ENCODE measurements at places on chromosomes 16 and 17. TPM values are rescaled to one million over a fixed set of nuclear protein-coding genes. Genes with fewer than 3 reads are reported as not detected.

CNTD1 gene
- 0.26 TPM for polyA plus RNA-seq

TEX19 gene
- 0.10 TPM for polyA plus RNA-seq

ZG16B gene
- 0.47 TPM for polyA plus RNA-seq

GRCh38 chr17:55063885-55064874 is 95.6 kb downstream of the STXBP4 start:
- H3K4me1 ChIP-seq: peaks cover 9% of the 10 kb centered on the region
- no peak overlapping the region for H3K4me3 ChIP-seq
- no peaks in the 10 kb centered on the region for H3K27me3 ChIP-seq
- DNase-seq: no peak
- no peak overlapping the region for H3K27ac ChIP-seq

DNA sequence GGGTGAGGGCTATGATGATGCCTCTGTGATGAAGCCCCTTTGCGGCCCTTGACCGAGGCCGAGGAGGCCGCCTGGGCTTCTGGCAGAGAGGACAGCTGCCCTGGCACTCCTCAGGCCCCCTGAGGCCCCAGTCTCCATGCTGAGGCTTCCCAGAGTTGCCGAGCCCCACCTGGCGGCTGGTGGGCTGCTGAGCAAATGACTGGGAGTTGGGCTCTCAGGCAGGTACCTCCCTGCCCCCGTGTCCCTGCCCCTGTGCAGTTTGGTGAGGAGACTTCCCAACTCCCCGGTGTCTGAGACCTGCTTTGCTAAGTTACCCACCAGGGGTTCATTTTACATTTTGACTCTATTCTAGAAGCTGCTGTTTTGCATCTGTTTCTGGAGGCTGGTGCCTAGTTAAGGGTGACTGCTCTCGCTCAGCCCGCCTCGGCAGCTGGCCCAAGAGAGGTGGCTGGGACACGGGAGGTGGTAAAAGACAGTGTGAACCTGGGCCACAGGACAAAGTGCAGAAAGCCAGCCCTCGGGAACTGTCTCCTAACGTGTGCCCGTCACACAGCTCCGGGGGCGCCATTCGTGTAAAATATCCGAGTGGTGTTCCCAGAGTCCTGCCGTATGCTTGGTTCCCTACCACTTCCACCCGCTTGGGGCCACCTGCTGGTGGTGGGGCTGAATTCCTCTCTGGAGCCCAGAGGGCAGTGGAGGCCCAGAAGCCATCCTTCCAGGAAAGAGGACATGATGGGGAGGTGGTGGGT is 134.5 kb downstream of the RAB11FIP4 start:
- no peaks in the 10 kb centered on the region for H3K36me3 ChIP-seq
- no peak overlapping the region for H3K27ac ChIP-seq
- no peaks in the 10 kb centered on the region for H3K27me3 ChIP-seq
- H3K4me1 ChIP-seq: 0 out of 2 replicates have a peak, but pooled peaks cover 12% of the 10 kb centered on the region

DNA sequence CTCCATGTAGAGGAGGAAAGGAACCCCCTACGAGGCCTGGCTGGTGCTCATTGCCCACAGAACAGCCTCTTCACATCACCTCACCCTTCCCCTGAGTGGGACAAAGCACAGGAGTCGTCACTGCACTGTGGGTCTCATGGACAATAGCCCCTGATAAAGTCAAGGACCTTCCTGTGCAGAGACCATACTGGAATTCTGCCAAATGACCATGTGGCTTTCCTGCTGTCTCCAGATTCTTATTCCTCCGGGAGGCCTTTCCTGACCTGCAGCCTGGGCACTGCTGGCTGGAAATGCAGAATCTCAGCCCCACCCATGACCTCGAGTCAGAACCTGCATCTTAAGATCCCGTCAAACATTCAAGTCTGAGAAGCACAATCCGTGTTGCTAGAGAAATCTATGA is 60.5 kb upstream of the ERN1 start:
- DNase-seq: peak; percentile 75
- no peak overlapping the region for H3K27ac ChIP-seq
- peaks cover 34% of the 10 kb centered on the region for H3K4me1 ChIP-seq
- H3K27me3 ChIP-seq: no peaks in the 10 kb centered on the region
- H3K36me3 ChIP-seq: peaks cover 49% of the 10 kb centered on the region

GRCh38 chr16:17408955-17409441 is 61.8 kb downstream of the XYLT1 start:
- peaks cover 4% of the 10 kb centered on the region for H3K4me1 ChIP-seq
- no peaks in the 10 kb centered on the region for H3K36me3 ChIP-seq
- H3K27me3 ChIP-seq: no peaks in the 10 kb centered on the region
- DNase-seq: no peak

DNA sequence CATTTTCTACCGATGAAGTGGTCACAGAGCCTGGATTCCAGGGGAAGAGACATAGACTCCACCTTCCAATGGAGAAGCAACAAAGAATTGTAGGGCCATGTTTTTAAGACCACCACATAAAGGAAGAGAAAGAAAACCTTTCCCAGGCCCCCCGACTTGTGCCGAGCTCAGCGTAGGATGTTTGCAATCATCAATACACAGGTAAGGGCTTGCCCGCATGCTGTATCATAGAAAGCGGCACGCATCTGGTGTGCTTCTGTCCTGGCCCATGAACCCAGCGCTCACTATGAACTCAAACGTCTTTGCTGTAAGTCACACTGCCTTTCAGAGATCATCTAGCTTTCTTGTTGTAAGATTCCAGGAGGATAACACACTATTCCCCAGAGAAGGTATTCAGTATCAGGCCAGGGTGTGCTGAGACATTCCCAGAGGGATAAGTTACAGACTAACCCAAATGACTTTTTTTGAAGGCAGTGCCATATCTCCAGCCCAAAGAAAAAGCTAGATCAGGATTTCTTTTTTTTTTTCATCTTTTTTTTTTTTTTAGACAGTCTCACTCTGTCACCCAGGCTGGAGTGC is 79.5 kb upstream of the RPL38 start:
- H3K27ac ChIP-seq: no peak overlapping the region
- no peak overlapping the region for H3K4me3 ChIP-seq
- no peaks in the 10 kb centered on the region for H3K36me3 ChIP-seq
- H3K4me1 ChIP-seq: no peaks in the 10 kb centered on the region
- H3K27me3 ChIP-seq: no peaks in the 10 kb centered on the region

OSBPL7 gene
- polyA plus RNA-seq: 24.7 TPM

DNA sequence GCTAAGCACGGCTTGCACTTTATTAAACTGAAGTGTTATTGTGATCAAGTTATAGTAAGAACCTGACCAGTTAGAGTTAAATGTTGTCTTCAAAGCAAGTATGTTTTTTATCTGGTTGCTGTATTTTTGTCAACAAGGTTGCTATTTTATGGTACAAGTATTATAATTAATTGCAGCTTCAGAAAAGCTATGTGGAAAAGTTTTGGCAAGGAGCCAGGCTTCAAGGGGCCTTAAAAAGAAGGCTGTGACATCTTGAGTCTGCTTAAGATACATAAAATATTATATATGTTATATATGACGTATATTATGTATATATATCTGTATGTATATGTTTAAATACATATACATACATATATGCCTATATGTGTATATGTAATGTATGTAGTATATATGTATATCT is 1461.2 kb upstream of the CDH8 start:
- H3K36me3 ChIP-seq: no peaks in the 10 kb centered on the region
- no peak overlapping the region for H3K27ac ChIP-seq
- no peak overlapping the region for H3K4me3 ChIP-seq
- H3K4me1 ChIP-seq: no peaks in the 10 kb centered on the region

ADAD2 gene
- not detected for polyA plus RNA-seq

- no peak for DNase-seq
- H3K4me3 ChIP-seq: no peak overlapping the region
Measured at GRCh38 chr16:79500286-79500685, 100.3 kb downstream of the MAF start.

B4GALNT2 gene
- not detected for polyA plus RNA-seq

DNA sequence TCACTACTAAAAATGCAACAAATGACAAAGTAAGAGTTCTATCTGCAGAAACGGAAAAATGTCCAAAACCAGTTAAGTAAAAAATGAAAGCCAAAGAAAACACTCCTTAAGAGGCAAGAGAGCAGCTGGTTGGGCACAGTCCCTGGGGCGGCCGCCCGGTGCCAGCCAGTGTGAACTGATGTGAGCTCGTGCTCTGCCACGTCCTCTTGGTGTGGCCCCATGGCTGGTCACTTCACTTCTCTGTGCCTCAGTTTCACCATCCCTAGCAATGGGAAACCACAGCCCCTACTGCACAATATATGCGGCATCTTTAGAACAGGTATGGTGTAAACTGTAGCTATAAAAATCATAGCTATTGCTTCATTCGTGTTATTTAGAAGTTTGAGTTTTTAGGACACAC is 21.2 kb downstream of the USP36 start:
- no peaks in the 10 kb centered on the region for H3K27me3 ChIP-seq
- peaks cover 23% of the 10 kb centered on the region for H3K4me1 ChIP-seq
- H3K27ac ChIP-seq: peak overlapping the region; percentile 11
- no peak for DNase-seq

DNA sequence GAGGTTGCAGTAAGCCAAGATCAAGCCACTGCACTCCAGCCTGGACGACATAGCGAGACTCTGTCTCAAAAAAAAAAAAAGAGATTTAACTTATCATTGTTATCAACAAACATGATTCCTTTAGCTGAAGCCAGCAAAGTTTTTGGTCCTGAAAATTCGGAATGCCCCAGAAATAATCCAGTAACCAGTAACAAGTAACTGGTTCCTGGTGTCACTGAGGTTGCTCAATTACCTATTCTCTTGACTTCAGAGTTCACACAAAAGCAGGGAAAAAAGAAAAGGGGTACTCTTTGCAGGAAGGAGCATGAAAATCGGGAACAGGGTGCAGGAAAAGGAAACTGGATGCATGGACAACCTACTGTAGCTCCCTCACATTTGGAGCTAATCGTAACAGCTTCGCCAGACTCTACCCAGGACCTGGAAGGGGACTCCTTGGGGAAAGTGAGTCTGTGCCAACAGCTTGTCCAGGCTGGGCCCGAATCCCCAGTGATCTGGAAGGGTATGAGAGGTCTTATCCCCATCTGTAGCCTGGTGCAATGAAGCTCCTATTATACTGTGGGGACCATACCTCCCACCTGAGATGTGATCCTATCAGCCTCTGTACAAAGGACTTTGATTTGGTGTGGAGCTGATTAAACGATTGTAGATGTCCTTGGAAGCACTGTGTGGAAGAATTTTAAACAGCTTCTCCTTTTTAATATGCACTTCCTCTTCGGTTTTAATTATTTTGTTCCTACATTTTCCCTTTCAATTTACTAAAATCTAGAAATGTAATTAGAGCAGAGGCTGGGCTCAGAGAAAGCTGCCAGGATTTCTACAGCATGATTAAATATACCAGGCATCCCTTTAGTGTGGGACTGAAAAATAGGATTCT is 3.4 kb upstream of the SPOP start:
- no peak overlapping the region for H3K27ac ChIP-seq
- H3K4me3 ChIP-seq: no peak overlapping the region
- H3K4me1 ChIP-seq: peaks cover 8% of the 10 kb centered on the region
- no peaks in the 10 kb centered on the region for H3K27me3 ChIP-seq

MGAT5B gene
- polyA plus RNA-seq: 13.8 TPM

DNA sequence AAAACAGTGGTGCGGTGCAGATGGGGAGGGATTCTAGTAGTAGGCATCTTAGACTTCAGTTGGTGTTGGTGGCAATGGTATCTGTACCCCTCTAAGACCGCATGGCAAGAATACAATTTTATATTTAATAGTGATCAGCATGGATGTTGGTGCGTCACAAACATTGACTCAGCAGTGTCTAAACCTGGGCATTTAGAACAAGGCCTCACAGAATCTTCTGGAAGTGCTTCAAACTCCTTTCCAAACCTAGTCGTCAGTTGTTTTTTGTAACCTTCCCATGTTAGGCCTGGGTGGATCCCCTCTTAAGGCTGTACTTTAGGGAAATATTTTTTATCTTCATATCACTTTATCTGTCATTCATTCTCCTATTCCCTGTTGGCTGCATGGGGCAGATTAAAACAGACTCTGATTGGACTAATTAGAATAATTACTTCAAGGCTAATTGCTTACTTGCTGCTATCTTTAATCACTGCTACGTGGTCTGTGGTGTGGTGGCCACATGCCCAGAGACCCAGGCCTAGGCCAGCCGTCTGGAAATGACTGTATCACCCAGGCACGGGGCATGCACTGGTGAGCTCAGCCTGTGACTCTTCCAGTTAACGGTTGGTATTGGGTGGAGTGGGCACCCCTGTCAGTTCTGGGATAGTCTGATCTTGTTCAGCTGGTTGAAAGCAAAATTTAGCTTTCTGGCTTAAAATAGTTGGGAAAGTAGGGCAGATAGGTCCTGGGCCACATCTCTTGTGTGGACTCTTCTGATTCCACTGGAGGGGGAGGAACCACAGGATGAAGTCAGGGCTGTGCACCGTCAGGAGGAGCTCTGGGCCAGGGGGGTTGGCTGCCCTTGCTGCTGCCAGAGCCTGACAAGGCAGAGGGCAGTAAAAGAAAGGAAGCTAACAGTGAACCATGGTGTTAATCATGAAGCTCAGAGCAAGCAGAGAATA is 4.5 kb downstream of the ALKBH5 start:
- H3K27ac ChIP-seq: peak overlapping the region; percentile 98
- DNase-seq: peak; percentile 76
- no peaks in the 10 kb centered on the region for H3K27me3 ChIP-seq
- H3K36me3 ChIP-seq: peaks cover 11% of the 10 kb centered on the region
- H3K4me1 ChIP-seq: peaks cover 11% of the 10 kb centered on the region
- peak overlapping the region; percentile 84 for H3K4me3 ChIP-seq

PMP22 gene
- 63.0 TPM for polyA plus RNA-seq

DNA sequence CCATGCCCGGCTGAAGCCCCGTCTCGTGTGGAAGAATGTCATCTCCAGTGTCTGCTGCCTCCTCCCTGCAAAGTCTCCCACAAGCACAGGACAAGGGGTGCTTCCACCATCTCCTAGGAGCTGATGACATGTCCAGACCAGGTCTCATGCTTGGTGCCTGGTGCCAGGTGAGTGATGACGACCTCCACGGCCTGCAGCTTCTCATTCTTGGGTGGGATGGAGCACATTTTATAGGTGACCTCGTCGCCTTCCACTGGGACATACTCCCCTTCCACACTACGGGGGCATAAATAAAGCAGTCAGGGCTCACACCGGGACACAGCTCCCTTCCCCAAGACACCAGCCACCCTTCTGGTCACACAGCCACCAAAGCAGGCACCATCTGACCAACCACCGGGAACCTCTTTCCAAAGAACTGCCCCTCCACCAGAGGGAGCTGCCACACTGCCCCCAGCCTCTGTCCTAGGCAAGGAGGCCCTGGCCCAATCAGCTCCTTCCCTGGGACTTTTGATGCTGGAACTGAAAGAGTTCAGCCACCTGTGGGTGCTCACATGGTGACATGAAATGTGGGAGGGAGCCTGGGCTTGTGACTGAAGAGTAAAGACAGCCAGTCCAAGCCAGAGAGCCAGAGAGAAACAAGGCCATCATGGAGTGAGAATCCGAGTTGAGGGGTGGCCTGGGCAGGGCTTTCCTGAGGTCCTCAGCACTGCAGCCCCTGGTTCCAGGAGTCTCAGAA is 13.6 kb downstream of the CARHSP1 start:
- H3K36me3 ChIP-seq: peaks cover 32% of the 10 kb centered on the region
- peak; percentile 23 for DNase-seq
- no peak overlapping the region for H3K27ac ChIP-seq
- H3K4me1 ChIP-seq: peaks cover 2% of the 10 kb centered on the region
- H3K4me3 ChIP-seq: no peak overlapping the region

CD300E gene
- polyA plus RNA-seq: not detected

GRCh38 chr16:84717484-84717883 is 17.7 kb downstream of the USP10 start:
- 0 out of 2 replicates have a peak, but pooled peaks cover 2% of the 10 kb centered on the region for H3K36me3 ChIP-seq
- H3K4me1 ChIP-seq: peaks cover 13% of the 10 kb centered on the region
- no peak overlapping the region for H3K4me3 ChIP-seq
- DNase-seq: no peak
- no peaks in the 10 kb centered on the region for H3K27me3 ChIP-seq
- H3K27ac ChIP-seq: no peak overlapping the region

- no peak overlapping the region for H3K4me3 ChIP-seq
- H3K27ac ChIP-seq: no peak overlapping the region
- DNase-seq: no peak
- H3K4me1 ChIP-seq: peaks cover 1% of the 10 kb centered on the region
- no peaks in the 10 kb centered on the region for H3K27me3 ChIP-seq
- peaks cover 4% of the 10 kb centered on the region for H3K36me3 ChIP-seq
Measured at GRCh38 chr17:57388131-57388725, 131.9 kb downstream of the MSI2 start.

All from SK-N-SH (cell line).